Breast epithelium (tissue), 4 donors: ENCODE measurements at places on chromosomes 1 and 21. TPM values are rescaled to one million over a fixed set of nuclear protein-coding genes. Genes with fewer than 3 reads are reported as not detected.

Gene KAZN
- total RNA-seq, result 12.2 TPM

- H3K4me3 ChIP-seq, result no peak overlapping the region
- H3K27me3 ChIP-seq, result no peaks in the 10 kb centered on the region
- no peaks in the 10 kb centered on the region for H3K36me3 ChIP-seq
- H3K4me1 ChIP-seq, result no peaks in the 10 kb centered on the region
- no peak for DNase-seq
Observed at GRCh38 chr1:171432473-171432872, 52.9 kb upstream of the PRRC2C start.

GRCh38 chr1:22428672-22429071, 23.0 kb upstream of the ZBTB40 start:
- no peak overlapping the region for H3K27ac ChIP-seq
- no peaks in the 10 kb centered on the region for H3K27me3 ChIP-seq
- no peaks in the 10 kb centered on the region for H3K4me1 ChIP-seq
- peak overlapping the region; percentile 26 for H3K4me3 ChIP-seq

GRCh38 chr1:94063379-94063778, 57.6 kb downstream of the ABCA4 start:
- H3K4me1 ChIP-seq, result no peaks in the 10 kb centered on the region
- H3K27me3 ChIP-seq, result no peaks in the 10 kb centered on the region
- no peak overlapping the region for H3K4me3 ChIP-seq
- no peaks in the 10 kb centered on the region for H3K36me3 ChIP-seq
- H3K27ac ChIP-seq, result peak overlapping the region; percentile 25
- DNase-seq, result no peak

DNA sequence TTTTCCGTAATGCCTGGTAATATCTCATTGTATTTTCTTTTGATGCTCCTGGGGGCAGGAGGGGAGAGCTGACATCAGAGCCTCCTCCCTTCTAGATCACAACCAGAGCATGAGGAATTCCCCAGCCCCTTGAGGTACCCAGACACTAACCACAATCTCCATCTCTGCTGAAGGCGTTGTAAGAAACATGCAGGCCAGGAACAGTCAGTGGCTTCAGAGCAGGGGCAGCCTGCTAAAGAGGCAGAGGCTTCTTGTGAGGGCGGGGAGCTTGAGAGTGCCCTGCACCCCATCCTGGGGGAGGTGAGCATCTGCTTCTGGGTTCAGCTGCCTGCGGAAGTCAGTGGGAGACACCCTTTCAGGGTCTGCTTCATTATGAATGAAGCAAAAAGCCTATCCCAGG, 19.0 kb downstream of the MAPKAPK2 start:
- no peaks in the 10 kb centered on the region for H3K27me3 ChIP-seq
- no peak overlapping the region for H3K27ac ChIP-seq
- no peak for DNase-seq
- H3K4me3 ChIP-seq, result no peak overlapping the region
- H3K36me3 ChIP-seq, result no peaks in the 10 kb centered on the region

- no peaks in the 10 kb centered on the region for H3K27me3 ChIP-seq
- H3K4me1 ChIP-seq, result no peaks in the 10 kb centered on the region
- DNase-seq, result no peak
- H3K36me3 ChIP-seq, result no peaks in the 10 kb centered on the region
- no peak overlapping the region for H3K27ac ChIP-seq
Observed at GRCh38 chr1:14623090-14623489, 24.6 kb downstream of the KAZN start.

- no peak for DNase-seq
- no peaks in the 10 kb centered on the region for H3K4me1 ChIP-seq
- no peak overlapping the region for H3K4me3 ChIP-seq
- no peak overlapping the region for H3K27ac ChIP-seq
- H3K36me3 ChIP-seq, result no peaks in the 10 kb centered on the region
Observed at GRCh38 chr1:76944942-76945341, 77.7 kb downstream of the ST6GALNAC5 start.

Gene LAMTOR5
- 117 TPM for total RNA-seq

- H3K27ac ChIP-seq, result no peak overlapping the region
- H3K27me3 ChIP-seq, result no peaks in the 10 kb centered on the region
- DNase-seq, result no peak
- no peaks in the 10 kb centered on the region for H3K4me1 ChIP-seq
Observed at GRCh38 chr1:30444401-30444800, 279.0 kb downstream of the MATN1 start.

- no peaks in the 10 kb centered on the region for H3K4me1 ChIP-seq
- DNase-seq, result no peak
- no peaks in the 10 kb centered on the region for H3K36me3 ChIP-seq
- H3K27ac ChIP-seq, result no peak overlapping the region
- no peak overlapping the region for H3K4me3 ChIP-seq
- H3K27me3 ChIP-seq, result no peaks in the 10 kb centered on the region
Observed at GRCh38 chr1:200359610-200360163, 50.1 kb downstream of the ZNF281 start.

GRCh38 chr1:247281001-247281574, 25.2 kb downstream of the VN1R5 start:
- no peaks in the 10 kb centered on the region for H3K4me1 ChIP-seq
- no peak overlapping the region for H3K4me3 ChIP-seq
- no peak for DNase-seq
- H3K36me3 ChIP-seq, result no peaks in the 10 kb centered on the region

- no peaks in the 10 kb centered on the region for H3K36me3 ChIP-seq
- no peak for DNase-seq
- H3K4me1 ChIP-seq, result no peaks in the 10 kb centered on the region
- H3K4me3 ChIP-seq, result no peak overlapping the region
Observed at GRCh38 chr21:41833497-41834115, 45.5 kb downstream of the PRDM15 start.

DNA sequence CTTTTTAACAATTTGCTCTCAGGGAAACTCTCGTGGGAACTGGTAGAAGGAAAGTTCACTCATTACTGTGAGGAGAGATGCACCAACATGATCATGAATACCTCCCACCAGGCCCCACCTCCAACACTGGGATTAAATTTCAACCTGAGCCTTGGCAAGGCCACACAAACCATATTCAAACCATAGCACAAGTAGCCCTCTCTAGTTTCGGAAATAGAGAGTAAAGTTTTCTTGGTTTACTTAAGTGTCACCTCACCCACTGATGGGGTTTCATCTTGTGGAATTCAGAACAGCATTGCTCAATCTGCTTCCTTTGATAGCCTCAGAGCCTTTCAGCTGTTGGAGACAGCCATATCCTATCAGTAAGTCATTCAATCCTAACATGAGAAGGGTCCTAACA, 25.5 kb upstream of the CCSAP start:
- DNase-seq, result no peak
- no peaks in the 10 kb centered on the region for H3K36me3 ChIP-seq
- H3K27ac ChIP-seq, result no peak overlapping the region

DNA sequence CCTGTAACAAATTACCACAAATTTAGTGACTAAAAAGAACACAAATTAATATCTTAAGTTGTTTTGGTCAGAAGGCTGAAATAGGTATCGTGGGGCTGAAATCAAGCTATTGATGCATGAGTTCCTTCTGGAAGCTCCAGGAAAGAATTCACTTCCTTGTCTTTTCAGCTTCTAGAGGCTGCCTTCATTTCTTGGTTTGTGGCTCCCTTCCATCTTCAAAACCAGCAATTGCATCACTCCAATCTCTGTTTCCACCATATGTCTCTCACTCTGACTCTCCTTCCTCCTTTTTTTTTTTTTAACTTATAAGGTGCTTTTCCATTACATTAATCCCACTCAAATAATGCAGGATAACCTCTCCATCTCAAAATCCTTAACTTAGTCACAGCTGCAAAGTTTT, 78.4 kb downstream of the OLFM3 start:
- H3K4me1 ChIP-seq, result no peaks in the 10 kb centered on the region
- no peak overlapping the region for H3K27ac ChIP-seq
- no peak for DNase-seq
- H3K36me3 ChIP-seq, result no peaks in the 10 kb centered on the region

GRCh38 chr21:40243685-40244084, 376.4 kb downstream of the PCP4 start:
- no peak overlapping the region for H3K27ac ChIP-seq
- H3K27me3 ChIP-seq, result no peaks in the 10 kb centered on the region
- no peaks in the 10 kb centered on the region for H3K36me3 ChIP-seq
- no peak overlapping the region for H3K4me3 ChIP-seq
- H3K4me1 ChIP-seq, result no peaks in the 10 kb centered on the region

DNA sequence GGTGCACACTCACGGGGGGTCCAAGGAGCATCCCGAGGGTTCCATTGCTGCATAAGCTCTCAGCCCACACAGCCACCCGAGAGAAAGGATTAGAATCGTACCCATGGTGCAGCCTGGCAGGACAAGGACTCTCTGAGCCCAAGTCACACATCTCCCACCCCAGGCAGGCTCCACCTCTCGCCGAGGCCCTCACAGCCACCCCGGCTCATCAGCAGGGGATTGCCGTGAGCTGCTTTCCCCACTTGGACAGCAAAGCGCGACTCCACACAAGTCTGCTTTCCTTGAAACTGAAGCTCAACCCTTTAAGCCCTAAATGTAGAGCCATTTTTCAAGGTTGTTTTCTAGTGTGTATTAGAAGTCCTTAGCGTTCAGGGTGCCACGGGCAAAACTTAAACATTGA, 306.4 kb upstream of the VAMP3 start:
- no peak overlapping the region for H3K4me3 ChIP-seq
- H3K27me3 ChIP-seq, result no peaks in the 10 kb centered on the region
- DNase-seq, result no peak

DNA sequence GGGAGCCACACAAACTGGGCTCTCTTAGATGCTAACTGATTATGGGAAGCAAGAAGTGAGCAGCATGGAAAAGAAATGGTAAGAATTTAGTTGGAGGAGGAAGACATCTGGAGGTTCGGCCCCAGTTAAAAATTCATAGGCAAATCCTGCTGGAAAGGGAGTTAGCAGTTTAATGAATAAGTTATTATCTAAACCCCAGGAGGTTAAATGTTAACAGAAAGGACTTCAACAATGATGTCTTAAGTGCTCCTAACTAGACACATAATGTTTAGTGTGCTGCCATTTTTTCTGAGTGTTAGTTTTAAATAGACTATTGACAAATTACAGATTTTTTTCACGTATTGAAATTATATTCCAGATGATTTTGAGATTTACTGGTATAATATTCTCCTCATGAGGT, 1265.3 kb upstream of the ADGRL2 start:
- H3K27ac ChIP-seq, result peak overlapping the region; percentile 40
- H3K4me1 ChIP-seq, result no peaks in the 10 kb centered on the region
- no peak overlapping the region for H3K4me3 ChIP-seq
- no peaks in the 10 kb centered on the region for H3K36me3 ChIP-seq
- DNase-seq, result no peak
- no peaks in the 10 kb centered on the region for H3K27me3 ChIP-seq

GRCh38 chr1:40004857-40005256, 35.7 kb upstream of the CAP1 start:
- H3K27me3 ChIP-seq, result no peaks in the 10 kb centered on the region
- no peaks in the 10 kb centered on the region for H3K36me3 ChIP-seq
- no peak overlapping the region for H3K4me3 ChIP-seq
- no peaks in the 10 kb centered on the region for H3K4me1 ChIP-seq

DNA sequence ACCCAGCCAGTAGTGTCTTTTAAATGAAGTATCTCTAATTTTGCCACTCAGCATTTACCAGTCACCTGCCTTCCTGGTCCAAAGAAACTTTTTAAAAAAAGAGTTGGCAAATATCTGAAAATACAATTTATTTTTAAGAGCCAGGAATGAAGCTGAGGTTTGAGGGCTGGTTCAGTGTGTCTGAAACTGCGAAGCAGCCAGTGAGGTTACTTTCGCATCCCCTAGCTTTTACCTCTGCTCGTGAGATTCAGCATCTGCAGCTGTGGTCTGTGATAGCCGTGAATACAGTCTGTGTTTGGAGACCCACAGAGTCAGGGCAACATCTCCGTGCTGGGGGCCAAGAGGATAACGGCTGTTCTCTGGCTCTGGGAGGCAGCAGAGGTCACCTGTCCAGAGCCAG, 21.3 kb upstream of the KCNAB2 start:
- no peak overlapping the region for H3K27ac ChIP-seq
- no peak overlapping the region for H3K4me3 ChIP-seq
- DNase-seq, result no peak
- H3K27me3 ChIP-seq, result no peaks in the 10 kb centered on the region
- H3K4me1 ChIP-seq, result no peaks in the 10 kb centered on the region
- no peaks in the 10 kb centered on the region for H3K36me3 ChIP-seq

DNA sequence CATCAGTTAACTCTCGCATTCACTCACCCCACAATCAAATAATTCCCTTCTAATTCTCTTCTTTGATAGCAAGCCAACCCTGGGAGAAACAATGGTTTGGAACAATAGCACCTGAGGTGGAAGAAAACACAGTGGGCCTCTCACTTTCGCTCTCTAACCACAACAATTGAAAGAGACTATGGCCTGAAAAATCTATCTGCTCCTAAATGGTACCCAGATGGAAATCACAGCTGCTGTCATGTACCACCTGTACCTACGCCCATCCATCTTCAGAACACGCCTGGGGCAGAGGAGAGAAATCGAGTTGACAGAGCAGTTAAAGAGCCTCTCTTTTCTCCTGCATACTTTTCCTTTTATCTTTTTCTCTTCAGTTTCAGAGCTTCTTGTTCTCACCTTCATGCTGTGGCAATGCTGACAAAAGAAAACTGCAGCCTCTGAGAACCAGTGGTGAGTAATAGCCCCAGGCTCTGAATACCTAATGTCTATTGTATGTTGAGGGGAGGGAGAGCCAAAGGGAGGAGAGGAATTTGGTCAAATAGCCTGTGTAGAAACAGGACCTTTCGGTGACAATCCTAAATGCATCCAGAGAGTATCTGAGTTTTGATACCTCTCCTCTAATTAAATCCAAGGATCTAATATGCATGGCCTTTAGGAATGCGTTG, 57.7 kb downstream of the ZC3H11B start:
- no peak for DNase-seq
- no peaks in the 10 kb centered on the region for H3K4me1 ChIP-seq
- no peaks in the 10 kb centered on the region for H3K27me3 ChIP-seq
- no peak overlapping the region for H3K27ac ChIP-seq

DNA sequence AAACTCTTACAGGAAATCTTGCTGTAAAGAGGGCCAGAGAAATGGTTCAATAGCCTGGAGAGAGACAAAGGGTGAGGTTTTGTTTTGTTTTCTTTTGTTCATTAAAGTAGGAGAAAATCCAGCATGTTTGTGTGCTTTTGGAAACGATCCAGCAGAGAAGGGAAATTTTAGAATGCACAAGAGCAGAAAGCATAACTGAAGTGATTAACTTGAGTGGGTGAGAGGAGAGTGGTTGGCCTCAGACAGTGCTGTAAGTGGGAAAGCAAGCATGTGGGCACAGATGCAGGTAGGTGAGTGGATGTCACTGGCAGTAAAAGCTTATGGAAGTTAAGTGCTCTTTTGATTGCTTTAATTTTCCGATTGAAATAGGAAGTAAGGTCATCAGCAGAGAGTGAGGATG, 50.2 kb downstream of the EEIG2 start:
- H3K27me3 ChIP-seq, result no peaks in the 10 kb centered on the region
- H3K36me3 ChIP-seq, result no peaks in the 10 kb centered on the region
- H3K27ac ChIP-seq, result peak overlapping the region; percentile 83
- DNase-seq, result no peak
- no peaks in the 10 kb centered on the region for H3K4me1 ChIP-seq

DNA sequence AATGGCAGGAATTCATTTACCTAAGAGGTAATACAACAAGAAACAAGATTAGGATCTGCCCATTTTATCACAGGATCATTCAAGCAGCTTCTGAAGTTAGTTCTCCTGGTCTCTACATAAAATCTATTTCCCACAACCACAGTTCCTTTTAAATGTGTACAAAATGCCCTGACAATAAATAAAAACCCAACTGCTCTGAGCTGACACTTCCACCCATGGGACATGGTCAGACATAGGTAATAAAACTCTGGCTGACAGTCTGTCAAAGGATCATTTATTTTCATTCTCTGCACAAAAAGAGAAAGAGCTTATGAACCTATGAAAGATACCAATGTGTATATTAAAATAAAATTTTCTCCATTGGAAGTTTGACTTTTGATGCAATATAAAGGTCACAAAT, 145.4 kb upstream of the PALMD start:
- no peak overlapping the region for H3K4me3 ChIP-seq
- no peak overlapping the region for H3K27ac ChIP-seq
- no peaks in the 10 kb centered on the region for H3K27me3 ChIP-seq
- DNase-seq, result no peak
- H3K36me3 ChIP-seq, result no peaks in the 10 kb centered on the region
